Muscle of leg (tissue), 16 donors: ENCODE measurements at places on chromosomes 13 and 19. TPM values are rescaled to one million over a fixed set of nuclear protein-coding genes. Genes with fewer than 3 reads are reported as not detected.

Gene ZNF813
- polyA plus RNA-seq, result 2.9 TPM

Gene ZNF154
- 13.8 TPM for polyA plus RNA-seq

Gene PLPPR3
- 0.90 TPM for polyA plus RNA-seq

Gene DMKN
- polyA plus RNA-seq, result 2.7 TPM

Gene ZNF534
- polyA plus RNA-seq, result 1.1 TPM

GRCh38 chr13:33139780-33140535 lies 123.7 kb downstream of the KL start:
- DNase-seq, result peak; percentile 94

DNA sequence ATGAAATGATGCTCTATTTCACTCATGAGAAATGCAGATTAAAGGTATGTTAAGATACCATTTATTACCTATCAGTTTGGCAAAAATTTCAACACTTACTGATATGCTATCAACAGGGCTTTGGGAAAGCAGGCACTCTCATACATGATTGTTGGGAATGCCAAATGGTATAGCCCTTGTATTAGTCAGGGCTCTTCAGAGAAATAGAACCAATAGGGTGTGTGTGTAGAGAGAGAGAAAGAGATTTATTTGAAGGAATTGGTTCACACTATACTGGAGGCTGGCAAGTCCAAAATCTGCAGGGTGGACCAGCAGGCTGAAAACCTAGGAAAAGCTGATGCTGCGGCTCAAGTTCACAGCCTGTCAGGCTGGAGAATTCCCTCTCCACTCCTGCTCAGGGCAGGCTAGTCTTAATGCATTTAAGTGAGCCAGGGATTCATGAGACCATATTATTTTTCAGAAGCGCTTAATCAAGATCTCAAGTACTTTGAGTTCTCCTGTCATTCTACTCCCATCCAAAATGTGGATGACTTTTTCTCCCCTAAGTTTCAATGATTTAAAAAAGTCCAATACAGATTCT lies 72.4 kb downstream of the NHLRC3 start:
- DNase-seq, result no peak

DNA sequence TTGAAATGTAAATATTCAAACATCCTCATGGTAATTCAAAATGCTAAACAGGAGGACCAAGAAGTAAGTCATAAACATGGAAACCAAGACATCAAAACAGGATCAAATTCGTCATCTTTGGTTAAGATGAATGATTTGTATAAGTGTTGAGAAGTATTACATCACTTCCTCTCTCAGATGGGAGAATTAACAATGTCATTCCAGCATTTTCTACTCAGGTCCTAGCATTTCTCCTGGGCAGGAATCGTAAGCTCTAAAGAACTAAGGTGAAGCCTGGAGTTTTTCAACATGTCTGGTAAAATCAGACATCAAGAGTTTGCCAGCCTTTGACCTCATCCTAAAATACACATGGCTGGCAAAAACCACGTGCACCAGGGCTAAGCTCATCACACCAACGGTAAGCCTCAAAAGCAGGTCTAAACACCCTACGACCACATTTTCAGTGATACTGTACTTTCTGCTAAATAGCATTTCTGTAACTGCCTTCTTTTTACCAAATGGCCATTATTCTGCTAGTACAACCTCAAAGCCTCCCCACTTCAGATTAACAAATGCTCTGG lies 24.8 kb downstream of the RANBP3 start:
- no peak for DNase-seq

GRCh38 chr19:611481-611868 lies 21.8 kb downstream of the HCN2 start:
- DNase-seq, result no peak

- DNase-seq, result peak; percentile 85
Measured at GRCh38 chr13:111168107-111168506, 53.0 kb downstream of the ARHGEF7 start.

GRCh38 chr13:58660826-58661225 lies 1029.3 kb downstream of the PCDH17 start:
- peak; percentile 80 for DNase-seq

DNA sequence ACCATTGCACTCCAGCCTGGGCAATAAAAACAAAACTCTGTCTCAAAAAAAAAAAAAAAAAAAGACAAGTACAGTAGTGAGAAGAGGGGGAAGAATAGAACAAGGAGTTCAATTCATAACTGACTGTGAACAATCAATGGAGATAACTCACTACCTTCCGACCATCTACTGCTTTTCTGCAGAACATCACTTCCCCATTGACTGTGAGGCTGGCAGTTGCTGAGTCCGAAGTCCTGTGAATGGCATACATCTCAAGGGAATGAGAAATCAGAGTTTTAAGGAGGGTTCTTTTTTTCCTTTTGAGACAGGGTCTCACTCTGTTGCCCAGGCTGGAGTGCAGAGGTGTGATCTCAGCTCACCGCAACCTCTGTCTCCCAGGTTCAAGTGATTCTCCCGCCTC lies 11.2 kb downstream of the ZNF565 start:
- DNase-seq, result no peak

GRCh38 chr13:61495648-61496047 lies 80.0 kb upstream of the PCDH20 start:
- DNase-seq, result no peak

- no peak for DNase-seq
Measured at GRCh38 chr19:38049105-38049649, 142.2 kb downstream of the SIPA1L3 start.

DNA sequence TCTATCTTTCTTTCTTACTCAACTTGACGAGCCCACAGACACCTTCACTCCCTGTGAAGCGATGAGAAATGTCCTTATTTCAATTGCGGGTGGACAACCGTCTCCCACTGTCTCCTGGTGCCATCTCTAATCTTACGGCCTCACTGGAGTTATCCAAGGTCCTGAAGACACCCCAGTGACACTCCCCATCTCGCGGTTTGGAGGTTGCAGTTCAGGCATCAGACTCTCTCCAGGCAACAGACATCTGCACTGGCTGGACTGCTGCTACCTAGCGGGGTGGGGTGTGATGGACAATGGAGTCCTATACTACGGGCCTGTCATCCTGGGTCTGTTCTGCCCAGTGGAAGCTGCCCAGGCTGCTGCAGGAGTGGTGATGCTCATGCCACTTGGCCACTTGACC lies 18.3 kb upstream of the IRS2 start:
- no peak for DNase-seq

DNA sequence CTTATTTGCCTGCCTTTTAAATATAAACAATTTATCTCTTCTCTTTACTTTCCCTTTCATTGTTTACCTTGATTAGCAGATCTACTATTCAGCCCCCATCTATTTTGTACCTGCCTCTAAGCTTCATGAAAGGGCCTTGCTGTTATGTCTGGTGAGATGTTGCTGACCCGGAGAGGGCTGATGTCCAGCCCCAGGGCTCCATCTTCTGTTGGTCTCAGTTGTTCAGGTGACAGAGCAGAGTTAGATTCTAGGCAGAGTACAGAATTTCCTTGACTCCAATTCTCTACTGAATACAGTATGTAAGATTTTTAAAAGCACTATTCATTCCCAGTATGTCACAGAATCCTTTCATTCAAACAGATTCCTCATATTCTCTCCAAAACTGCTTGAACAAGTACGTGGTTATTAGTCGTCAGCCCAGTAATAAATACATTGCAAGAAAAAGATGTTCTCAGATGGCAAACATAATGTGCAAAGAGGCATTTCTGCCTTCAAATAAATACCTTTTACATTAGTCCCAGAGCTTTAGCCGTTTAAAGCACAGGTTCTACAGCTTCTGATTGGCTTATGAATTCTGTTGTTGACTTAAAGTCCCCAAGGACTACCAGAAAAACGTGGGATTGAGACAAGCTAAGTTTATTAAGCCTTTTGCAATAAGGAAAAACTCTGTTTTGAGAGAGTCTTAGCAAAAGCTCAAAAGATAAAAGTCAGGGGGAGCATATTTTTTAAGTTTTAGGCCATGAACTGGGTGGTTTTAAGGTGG lies 159.1 kb downstream of the GPC5 start:
- no peak for DNase-seq

DNA sequence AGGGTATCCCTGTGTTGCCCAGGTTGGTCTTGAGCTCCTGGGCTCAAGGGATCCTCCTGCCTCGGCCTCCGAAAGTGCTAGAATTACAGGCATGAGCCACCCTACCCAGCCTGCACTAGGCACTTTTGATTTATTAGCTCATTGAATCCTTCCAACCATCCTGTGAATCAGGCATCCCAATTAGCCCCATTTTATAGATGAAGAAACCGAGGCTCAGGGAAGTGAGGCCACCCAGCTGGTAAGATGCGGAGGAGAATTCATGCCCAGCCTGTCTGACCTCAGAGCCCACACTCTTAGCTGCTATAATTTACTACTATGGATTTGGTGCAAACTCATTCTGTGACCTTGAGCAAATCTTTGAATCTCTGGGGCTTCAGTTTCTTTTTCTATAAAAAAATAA lies 17.8 kb upstream of the CACNG8 start:
- no peak for DNase-seq

DNA sequence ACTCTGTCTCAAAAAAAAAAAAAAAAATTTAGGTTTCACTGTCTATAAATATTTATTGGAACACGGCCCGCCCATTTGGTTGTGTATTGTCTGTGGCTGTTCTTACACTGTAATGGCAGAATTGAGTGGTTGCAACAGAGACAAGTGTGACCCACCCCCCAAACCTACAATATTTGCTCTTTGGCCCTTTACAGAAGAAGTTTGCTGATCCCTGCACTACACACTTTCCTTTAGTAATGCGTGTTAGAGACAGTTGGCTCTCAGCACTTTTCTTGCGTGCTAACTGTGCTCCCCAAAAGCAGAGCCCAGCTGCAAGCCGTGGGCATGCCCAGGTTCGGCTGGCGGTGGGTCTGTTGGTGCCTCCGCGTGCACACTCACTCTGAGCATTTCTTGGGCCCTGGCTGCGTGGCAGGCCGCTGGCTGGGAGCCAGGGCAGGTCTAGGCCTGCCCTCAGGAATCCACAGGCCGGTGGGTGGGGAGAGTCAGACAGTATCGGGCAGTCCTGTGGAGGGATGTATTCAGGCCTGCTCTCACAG lies 72.6 kb downstream of the SIPA1L3 start:
- no peak for DNase-seq

DNA sequence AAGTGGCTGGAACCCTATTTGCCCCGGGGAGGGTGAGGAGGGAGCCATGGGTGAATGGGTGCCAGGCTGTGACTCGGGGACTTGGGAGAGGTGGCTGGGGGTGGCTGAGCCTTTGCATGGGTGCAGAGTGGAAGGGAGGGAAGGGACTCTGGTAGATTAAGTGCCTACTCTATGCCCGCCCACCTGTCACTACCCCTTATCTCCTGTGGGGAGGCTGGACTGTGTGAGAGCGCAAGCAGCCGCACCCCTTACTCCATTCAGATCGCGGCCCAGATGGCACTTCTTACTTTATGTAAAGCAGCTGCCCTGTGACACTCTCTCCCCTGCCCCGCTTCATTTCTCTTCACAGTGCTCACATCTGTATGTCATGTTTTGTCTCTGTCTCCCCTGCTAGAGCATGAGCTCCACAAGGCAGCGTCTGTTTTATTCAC lies 2.9 kb downstream of the KASH5 start:
- no peak for DNase-seq

- DNase-seq, result no peak
Measured at GRCh38 chr19:11239377-11240000, at the start of gene ANGPTL8. TSS of gene ANGPTL8 (plus strand) at chr19:11239619. CDS start at chr19:11239638, 19 bp downstream.

- no peak for DNase-seq
Measured at GRCh38 chr19:52945652-52946321, 16.9 kb downstream of the ZNF816 start.

- DNase-seq, result no peak
Measured at GRCh38 chr19:5200844-5201243, 139.8 kb downstream of the PTPRS start.

GRCh38 chr19:11405846-11406643 lies 13.1 kb downstream of the RGL3 start:
- no peak for DNase-seq

DNA sequence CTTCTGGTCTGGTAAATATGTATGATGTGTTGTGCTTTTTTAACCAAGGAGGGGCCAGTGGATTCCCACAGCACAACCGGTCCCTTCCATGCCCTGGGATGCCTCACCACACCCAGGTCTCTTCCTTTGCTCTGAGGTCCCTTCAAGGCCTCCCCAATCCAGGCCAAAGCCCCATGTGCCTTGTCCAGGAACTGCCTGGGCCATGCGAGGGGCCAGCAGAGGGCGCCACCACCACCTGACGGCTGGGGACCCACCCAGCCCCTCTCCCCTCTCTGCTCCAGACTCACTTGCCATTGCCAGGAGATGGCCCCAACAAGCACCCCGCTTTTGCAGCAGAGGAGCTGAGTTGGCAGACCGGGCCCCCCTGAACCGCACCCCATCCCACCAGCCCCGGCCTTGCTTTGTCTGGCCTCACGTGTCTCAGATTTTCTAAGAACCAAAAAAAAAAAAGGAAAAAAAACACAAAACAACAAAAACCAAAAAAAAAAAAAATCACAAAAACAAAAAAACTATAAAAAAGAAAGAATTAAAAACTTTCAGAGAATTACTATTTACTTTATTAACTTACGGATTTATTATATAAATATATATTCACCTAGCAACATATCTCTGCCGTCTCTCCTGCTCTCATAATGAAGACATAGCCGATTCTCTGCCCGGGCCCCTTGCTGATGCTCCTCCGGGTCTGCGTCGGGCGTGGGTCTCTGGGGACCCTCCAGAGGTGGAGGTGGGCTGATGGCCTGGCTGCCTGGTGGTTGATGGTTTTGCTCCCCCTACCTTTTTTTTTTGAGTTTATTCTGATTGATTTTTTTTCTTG lies 14.4 kb downstream of the CAPN12 start:
- DNase-seq, result peak; percentile 2

DNA sequence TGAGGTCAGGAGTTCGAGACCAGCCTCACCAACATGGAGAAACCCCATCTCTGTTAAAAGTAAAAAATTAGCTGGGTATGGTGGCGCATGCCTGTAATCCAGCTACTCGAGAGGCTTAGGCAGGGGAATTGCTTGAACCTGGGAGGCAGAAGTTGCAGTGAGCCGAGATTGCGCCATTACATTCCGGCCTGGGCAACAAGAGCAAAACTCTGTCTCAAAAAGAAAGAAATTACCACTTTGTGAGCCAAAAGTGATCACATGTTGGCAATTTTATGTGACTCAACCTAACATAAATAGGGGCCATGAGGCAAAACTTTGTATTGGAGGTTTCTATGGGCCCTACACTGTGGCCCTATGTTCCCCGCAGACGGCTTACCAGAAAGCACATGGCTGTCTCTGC lies 72.2 kb downstream of the MAP4K1 start:
- no peak for DNase-seq

- peak; percentile 86 for DNase-seq
Measured at GRCh38 chr19:11125994-11126685, 29.4 kb downstream of the SPC24 start.

DNA sequence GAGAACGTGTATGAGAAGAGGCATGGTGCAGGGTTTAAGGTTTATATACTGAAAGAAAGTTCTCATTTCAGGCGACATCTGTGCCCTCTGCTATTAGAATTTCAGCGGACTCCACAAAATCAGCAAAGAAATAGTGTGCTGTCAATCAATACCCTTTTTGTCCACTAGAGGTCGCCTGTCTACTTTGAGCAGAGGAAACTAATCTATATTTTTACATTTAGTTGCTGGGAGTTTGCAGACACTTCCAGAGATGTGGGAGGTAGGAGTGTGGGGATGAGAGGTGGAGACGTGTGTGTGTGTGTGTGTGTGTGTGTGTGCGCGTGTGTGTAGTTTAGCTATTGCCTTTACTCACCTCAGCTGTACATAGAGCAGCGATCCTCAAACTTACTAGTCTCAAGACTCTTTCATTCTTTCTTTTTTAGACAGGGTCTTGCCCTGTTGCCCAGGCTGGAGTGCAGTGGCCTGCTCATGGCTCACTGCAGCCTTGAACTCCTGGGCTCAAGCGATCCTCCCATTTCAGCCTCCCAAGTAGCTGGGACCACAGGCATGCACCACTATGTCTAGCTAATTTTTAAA lies 9.7 kb downstream of the INAFM1 start:
- peak; percentile 75 for DNase-seq
